DMS53 (cell line): ENCODE measurements at places on chromosomes 1 and 21.

DNA sequence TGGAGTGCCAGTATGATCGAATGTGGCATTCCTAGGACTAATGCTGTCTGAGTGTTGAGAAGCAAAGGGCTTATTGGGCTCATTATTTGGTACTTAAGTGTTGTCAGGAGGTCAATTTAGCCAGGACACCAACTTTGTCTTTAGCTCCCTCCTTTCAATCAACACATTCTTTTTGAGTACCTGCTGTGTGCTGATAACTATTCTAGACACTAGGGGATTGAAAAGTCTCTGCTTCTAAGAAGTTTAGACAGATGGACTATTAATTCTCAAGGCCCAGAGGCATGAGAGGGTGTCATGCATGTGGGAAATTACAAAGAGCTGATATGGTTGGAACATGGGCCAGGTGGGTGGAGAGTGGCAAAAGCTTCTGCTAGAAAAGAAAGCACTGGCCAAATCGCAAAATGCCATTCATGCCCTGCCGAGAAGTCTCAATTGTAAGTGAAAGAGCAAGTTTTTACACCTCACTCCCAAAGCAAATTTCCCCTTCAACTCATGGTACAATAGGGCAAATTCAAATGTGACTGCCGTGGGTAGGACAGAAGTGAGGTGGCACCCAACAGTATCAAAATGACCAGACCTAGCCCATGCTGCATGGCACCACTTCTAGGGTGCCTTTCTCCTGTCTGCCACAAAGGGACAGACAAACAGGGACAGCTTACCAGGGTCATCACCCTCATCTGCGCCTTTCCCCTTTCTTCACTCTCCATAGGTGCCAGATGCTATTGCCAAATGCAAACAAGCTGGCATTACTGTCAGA is 53.6 kb upstream of the LAX1 start:
- no peak for DNase-seq

DNA sequence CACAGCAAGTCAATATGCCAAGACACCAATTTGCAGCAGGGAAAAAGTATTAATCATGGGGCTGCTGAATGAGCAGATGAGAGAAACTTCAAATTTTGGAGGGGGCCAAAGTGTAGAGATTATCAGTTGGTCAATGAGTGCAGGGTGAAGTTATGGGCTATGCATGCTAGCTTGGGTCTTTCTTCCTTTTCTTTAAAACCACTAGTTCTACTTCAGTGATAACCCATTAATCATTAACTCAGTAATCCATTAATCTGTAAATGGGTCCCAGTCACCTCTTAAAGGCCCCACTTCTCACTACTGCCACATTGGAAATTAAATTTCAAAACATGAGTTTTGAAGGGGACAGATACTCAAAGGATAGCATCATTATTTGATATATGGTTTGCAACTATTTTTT is 688.6 kb upstream of the ADGRL4 start:
- peak; percentile 52 for DNase-seq

DNA sequence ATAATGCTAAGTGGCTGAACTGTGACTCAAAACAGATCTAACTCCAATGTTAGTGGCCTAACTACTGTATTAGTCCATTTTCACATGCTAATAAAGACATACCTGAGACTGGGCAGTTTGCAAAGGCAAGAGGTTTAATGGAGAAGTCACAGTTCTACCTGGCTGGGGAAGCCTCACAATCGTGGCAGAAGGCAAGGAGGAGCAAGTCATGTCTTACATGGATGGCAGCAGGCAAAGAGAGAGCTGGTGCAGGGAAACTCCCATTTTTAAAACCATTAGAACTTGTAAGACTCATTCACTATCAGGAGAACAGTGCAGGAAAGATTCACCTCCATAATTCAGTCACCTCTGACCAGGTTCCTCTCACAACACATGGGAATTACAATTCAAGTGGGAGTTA is 79.7 kb upstream of the CACYBP start:
- DNase-seq, result no peak

DNA sequence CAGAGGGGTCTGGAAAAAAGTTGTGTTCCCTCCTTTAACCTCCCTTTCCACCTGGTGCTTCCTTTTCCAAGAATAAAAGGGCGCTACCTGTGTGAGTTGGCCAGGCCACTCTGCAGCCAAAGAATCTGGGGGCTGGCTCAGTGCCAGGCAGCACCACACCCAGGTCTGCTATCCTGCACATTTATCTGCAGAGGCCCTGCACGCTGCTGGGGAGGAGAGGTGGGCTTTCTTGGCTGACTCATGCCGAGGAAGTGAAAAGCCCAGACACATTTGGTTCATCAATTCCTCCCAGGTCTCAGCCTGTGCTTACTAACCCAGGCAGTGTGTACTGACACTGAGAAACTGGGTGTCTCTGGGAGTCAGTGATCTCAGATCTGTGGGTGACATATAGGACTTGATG is 79.8 kb upstream of the F3 start:
- DNase-seq, result no peak

- DNase-seq, result no peak
These were observed 15.6 kb upstream of the PLEKHG5 start for GRCh38 chr1:6507037-6507428.

- DNase-seq, result no peak
These were observed 542.6 kb downstream of the ADGRL2 start for GRCh38 chr1:82343381-82343780.

DNA sequence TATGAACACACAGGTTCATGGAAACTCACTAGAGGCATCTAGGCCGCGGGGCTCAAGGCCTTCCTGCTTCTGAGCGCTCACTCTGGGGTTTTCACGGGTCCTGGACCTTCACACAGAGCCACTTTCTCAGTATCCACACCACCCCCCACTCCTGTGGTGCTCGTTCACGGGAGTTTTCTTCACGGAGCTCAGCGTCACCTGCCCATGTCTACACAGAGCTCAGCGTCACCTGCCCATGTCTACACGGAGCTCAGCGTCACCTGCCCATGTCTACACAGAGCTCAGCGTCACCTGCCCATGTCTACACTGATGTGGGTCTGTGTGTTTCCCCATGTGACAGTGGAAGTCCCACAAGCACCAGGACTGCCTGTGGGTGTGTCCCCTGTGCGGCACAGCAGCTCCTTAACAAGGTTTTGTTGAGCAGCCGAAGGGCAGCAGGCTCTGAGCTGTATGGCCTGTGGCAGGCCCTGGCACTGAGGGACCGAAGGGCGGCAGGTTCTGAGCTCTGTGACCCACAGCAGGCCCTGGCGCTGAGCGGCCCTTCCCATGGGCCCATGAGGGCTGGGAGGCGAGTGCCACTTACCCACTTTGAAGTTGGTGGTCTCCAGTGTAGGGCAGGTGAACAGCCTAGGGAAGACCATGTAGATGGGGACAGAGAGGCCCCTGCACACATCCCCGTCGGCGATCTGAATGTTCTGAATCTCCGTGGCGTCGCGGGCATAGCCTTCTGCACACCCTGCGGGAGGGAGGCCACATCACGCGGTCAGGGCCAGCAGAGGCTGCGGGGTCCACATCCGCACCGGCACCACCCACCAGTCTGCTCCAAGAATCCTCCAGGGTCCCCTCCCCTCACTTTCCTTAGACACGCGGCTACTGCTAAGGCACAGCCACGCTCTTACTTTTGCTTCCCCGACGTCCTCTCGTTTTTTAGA is 39.8 kb downstream of the VPS26C start:
- DNase-seq, result no peak

DNA sequence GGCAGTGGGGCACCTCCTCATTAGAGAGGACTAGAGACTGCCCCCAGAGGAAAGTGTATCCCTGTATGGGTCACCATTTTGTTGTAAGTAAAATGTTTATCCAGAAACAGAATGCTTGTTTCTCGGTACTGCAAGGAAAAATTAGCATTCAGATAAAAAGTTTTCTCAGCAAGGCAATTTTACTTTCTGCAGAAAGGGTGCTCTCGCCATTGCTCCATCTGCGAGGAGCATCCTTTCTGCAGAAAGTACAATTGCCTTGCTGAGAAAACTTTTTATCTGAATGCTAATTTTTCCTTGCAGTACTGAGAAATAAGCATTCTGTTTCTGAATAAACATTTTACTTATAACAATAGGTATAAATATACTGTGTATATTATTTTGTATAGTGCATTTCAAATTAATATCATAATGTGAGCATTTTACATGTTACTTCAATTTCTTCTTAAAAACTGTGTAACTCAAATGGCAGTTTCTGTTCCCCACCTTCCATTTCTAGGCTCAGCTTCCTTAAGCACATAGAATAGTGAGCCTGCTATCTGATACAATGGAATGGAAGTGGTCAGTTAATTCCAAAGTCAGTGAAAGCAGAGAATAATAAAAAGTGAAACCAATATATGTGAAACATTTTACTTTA is 76.5 kb upstream of the DESI2 start:
- peak; percentile 43 for DNase-seq

DNA sequence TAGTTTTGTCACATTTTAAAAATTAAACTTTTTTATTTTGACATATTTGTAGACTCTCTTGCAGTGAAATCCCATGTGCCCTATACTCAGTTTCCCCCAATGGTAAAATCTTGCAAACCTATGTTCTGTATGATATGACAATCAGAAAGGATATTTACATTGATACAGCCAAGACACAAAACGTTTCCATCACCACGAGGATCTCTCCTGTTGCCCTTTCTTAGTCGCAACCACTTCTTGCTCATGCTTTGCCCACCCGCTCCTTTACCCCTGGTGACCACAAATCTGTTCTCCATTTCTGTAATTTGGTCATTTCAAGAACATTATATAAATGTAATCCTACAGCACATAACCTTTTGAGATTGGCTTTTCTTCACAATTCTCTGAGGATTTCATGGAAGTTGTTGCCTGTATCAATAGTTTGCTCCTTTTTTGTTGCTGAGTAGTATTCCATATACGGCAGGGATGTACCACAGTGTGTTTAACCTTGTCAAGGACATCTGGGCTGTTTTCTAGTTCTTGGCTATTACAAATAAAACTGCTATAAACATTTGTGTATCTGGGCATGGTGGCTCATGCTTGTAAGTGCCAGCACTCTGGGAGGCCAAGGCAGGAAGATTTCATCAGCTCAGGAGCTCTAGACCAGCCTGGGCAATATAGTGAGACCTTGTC is 14.0 kb upstream of the BATF3 start:
- DNase-seq, result no peak
